Kidney (tissue), 22 donors: ENCODE measurements at places on chromosomes 7 and 10. TPM values are rescaled to one million over a fixed set of nuclear protein-coding genes. Genes with fewer than 3 reads are reported as not detected.

PPP1R17 gene
- not detected for polyA plus RNA-seq

DNAJC12 gene
- 33.9 TPM for polyA plus RNA-seq

LEP gene
- not detected for polyA plus RNA-seq

OR6V1 gene
- polyA plus RNA-seq, result not detected

AIMP2 gene
- polyA plus RNA-seq, result 55.5 TPM

CNPY1 gene
- polyA plus RNA-seq, result not detected

C10orf95 gene
- 0.62 TPM for polyA plus RNA-seq

NKX1-2 gene
- polyA plus RNA-seq, result not detected

ACBD7 gene
- 0.56 TPM for polyA plus RNA-seq

AGR2 gene
- 15.1 TPM for polyA plus RNA-seq

SEMA3A gene
- 0.34 TPM for polyA plus RNA-seq

ANKRD30A gene
- not detected for polyA plus RNA-seq

CPA1 gene
- polyA plus RNA-seq, result 1.1 TPM

PITX3 gene
- 0.39 TPM for polyA plus RNA-seq

NRP1 gene
- polyA plus RNA-seq, result 40.5 TPM

MOGAT3 gene
- 0.37 TPM for polyA plus RNA-seq

STEAP1B gene
- not detected for polyA plus RNA-seq

SPDYE2 gene
- polyA plus RNA-seq, result not detected

PNLIPRP1 gene
- polyA plus RNA-seq, result not detected

TRIL gene
- 4.2 TPM for polyA plus RNA-seq

BET1 gene
- 32.2 TPM for polyA plus RNA-seq

TMEM229A gene
- polyA plus RNA-seq, result not detected

OR2A5 gene
- polyA plus RNA-seq, result not detected

ITIH5 gene
- 23.3 TPM for polyA plus RNA-seq

ADRA2A gene
- 1.2 TPM for polyA plus RNA-seq

DYDC2 gene
- polyA plus RNA-seq, result 0.22 TPM

TUBGCP2 gene
- 93.3 TPM for polyA plus RNA-seq

PAOX gene
- polyA plus RNA-seq, result 14.4 TPM

CCDC172 gene
- polyA plus RNA-seq, result not detected

WNT2 gene
- 0.49 TPM for polyA plus RNA-seq

PRKRIP1 gene
- polyA plus RNA-seq, result 20.8 TPM

CDK14 gene
- polyA plus RNA-seq, result 11.9 TPM

AKR1E2 gene
- polyA plus RNA-seq, result 1.8 TPM

CLCN1 gene
- not detected for polyA plus RNA-seq

PCDH15 gene
- 1.5 TPM for polyA plus RNA-seq

SEC31B gene
- polyA plus RNA-seq, result 5.6 TPM

GPR37 gene
- polyA plus RNA-seq, result 0.60 TPM

NEURL1 gene
- polyA plus RNA-seq, result 1.2 TPM

WEE2 gene
- 0.13 TPM for polyA plus RNA-seq

SUN3 gene
- polyA plus RNA-seq, result not detected

MSS51 gene
- polyA plus RNA-seq, result 0.95 TPM

ABCB1 gene
- polyA plus RNA-seq, result 29.1 TPM

CEP55 gene
- 0.39 TPM for polyA plus RNA-seq

FGL2 gene
- 27.5 TPM for polyA plus RNA-seq

DUS4L gene
- polyA plus RNA-seq, result 7.3 TPM

IFIT3 gene
- polyA plus RNA-seq, result 14.7 TPM

HIF1AN gene
- 10.9 TPM for polyA plus RNA-seq

SFRP5 gene
- polyA plus RNA-seq, result 0.22 TPM

PAPSS2 gene
- polyA plus RNA-seq, result 23.5 TPM
